Karpas-422 (cell line): ENCODE measurements at places on chromosomes 11 and 22.

DNA sequence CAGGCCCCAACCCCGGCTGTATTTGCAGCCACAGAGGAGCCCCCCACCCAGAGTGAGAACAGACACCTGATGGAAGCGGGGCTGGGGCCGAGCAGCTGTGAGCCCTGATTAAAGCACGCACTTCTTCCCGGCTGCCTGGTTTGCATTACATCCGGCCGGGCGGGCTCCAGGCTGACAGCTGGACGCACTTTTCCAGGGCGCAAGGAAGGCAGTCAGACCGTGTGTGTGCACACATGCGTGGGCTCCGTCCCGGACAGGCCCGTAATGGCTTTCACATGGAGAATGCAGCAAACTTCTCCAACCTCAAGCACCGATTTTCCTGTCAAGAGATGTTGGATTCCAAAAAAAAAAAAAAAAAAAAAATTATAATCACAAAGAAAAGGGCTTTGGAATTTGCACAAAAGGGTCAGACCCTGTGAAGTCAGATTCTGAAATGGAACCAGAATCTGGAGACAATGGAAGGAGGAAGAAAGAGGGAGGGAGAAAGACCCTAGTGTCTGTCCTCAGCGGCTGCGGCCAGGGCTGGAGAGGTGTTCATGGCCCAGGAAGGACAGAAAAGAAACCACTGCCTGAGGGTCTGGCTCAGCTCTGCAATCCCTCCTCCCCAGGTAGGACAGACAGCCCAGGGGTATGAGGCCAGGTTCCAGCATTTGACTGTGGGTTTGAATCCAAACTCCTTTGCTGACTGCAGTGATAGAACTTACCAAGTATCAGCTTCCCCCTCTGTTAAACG lies 365.5 kb downstream of the MN1 start:
- DNase-seq = no peak

GRCh38 chr11:33445761-33446161 lies 188.6 kb downstream of the HIPK3 start:
- no peak for DNase-seq

GRCh38 chr11:111179184-111179910 lies 66.2 kb upstream of the POU2AF2 start:
- DNase-seq = peak; percentile 80

DNA sequence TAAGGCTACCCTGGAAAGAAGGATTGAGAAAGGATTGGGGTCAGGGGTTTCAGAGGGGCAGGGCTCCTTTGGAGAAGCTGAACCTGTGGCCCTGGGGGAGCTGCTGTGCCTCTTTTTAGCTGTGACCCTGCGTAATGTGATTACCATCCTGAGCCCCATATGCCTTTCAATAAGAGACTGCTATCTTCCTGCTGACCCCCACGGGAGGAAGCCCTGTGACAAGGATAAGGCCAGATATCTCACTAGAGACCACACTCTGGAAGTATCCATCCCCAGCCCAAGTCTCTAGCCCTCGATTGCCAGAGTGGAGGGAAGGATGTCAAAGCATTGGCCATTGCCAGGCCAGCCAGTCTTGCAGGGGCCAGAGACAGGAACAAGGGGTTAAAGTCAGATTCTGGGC lies 4.8 kb upstream of the SLC39A13 start:
- no peak for DNase-seq

- DNase-seq = peak; percentile 37
These were observed 774 bp downstream of the APOBEC3D start for GRCh38 chr22:39021552-39022250.
